Activated naive CD4-positive, alpha-beta T cell treated with anti-CD3 and anti-CD28 coated beads, Interleukin-2, amount 50 U/mL, for 16 hours (primary cell): ENCODE measurements at places on chromosomes 4 and X.

DNA sequence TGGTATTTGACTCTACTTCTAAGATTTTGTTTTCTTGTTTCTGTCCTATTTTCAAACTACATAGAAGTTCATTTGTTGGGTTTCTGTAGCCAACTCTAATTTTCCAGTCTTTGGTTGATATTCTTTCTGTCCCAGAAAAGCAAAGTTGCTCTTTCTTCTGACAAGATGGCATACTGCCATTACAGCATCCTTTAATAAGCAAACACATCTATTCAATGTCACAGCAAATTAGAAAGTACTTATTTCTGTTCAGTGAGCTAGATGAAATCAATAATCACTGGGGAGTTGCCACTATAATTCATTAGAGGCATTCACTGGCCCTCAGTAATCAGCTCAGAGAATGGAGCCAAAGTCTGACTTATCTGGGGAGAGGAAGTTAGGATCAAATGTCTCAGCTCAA is 1258.0 kb upstream of the IGFBP7 start:
- no peak for DNase-seq

- no peak for DNase-seq
Observed at GRCh38 chrX:71225009-71225408, 2.0 kb downstream of the GJB1 start.

DNA sequence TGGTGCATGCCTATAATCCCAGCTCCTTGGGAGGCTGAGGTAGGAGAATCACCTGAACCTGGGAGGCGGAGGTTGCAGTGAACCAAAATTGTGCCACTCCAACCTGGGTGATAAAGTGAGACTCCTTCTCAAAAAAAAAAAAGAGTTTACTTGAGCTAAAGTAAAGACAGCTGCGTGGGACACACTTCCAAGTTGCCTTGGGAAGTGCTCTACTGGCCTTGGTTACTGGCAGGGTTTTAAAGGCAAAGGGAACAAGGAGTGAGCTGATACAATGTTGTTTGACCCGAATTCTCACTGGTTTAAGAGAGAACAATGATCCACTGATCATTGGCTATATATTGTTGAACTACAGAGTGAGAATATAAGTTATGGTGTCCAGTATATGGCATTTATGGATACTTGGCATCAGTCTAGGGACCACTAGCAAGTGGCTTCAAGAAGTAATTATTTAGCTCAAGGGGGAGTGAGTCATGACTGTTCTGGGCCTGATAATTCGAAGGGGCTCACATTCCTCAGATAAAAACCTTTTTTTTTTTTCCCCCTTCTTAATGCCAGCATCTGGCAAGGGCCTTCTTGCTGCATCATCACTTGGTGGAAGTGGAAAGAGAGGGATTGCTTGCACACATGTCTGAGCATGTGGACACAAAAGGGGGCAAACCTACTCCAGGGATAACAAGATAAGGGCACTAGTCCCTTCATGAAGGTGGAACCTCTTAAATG is 32.3 kb downstream of the GRK4 start:
- DNase-seq, result no peak

DNA sequence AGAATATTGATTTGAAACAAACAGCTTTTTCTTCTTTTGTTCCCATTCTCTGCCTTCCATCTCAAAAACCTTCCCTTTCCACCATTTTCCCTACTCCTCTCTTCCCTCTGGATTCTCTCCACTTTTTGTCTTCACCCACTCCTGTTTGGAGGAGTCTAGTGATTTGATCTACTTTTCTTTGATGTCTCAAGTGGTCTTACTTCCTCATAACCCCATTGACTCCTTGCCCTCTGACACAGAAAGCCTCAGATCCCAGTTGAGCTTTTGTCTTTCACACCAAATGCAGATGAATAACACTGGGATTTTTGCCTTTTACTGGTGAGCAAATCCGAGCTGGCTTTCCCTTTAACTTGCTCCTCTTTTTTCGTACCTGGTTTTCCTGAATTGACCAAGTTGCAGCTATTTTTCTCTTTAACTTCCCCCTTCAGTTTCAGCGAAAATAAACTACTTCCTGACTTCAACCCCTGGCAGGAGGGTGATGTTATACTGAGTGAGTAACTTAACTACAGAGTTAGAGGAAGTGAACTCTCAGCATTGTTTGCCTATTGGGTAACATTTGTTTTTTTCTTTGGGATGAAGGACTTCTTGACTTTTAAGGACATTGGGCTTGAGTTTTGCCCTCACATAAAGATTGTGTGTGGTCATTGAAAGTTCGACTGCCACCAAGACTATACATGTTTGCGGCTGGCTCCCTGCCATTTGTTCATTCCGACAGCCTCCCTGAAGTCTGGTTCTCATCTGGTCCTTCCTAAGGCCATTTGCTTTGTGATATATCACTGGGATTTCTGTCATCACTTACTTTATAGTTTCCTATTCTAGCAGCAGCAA is 392.8 kb upstream of the NR3C2 start:
- no peak for DNase-seq
